ENCODE measurements at places on chromosomes 5 and 9. TPM values are rescaled to one million over a fixed set of nuclear protein-coding genes. Genes with fewer than 3 reads are reported as not detected.

TEX48 gene
- not detected for total RNA-seq

DDX4 gene
- not detected for total RNA-seq

DCAF10 gene
- total RNA-seq: 21.7 TPM

ASTN2 gene
- 5.4 TPM for total RNA-seq

SFXN1 gene
- total RNA-seq: 87.2 TPM

NR5A1 gene
- not detected for total RNA-seq

CCDC180 gene
- 4.5 TPM for total RNA-seq

PIP5KL1 gene
- total RNA-seq: 0.66 TPM

PRDM9 gene
- not detected for total RNA-seq

SH3RF2 gene
- total RNA-seq: 1.8 TPM

FABP6 gene
- total RNA-seq: not detected

ZNF879 gene
- total RNA-seq: 4.6 TPM

NR6A1 gene
- total RNA-seq: under 0.01 TPM

WDR38 gene
- not detected for total RNA-seq

ACTL7B gene
- not detected for total RNA-seq

SPINK13 gene
- not detected for total RNA-seq

SHISAL2B gene
- total RNA-seq: not detected

MAPK9 gene
- 22.4 TPM for total RNA-seq

C9orf78 gene
- total RNA-seq: 94.2 TPM

TTLL11 gene
- total RNA-seq: 4.5 TPM

GDF9 gene
- 0.13 TPM for total RNA-seq

BTNL3 gene
- not detected for total RNA-seq

IZUMO3 gene
- total RNA-seq: not detected

NAIP gene
- total RNA-seq: 5.8 TPM

SHB gene
- 26.6 TPM for total RNA-seq

Measured in aortic smooth muscle cell (primary cell).